Cerebellar nuclear complex (tissue), 1 donor: ENCODE measurements at places on chromosomes 4 and X.

GRCh38 chr4:26782168-26782829, 78.3 kb upstream of the STIM2 start:
- DNase-seq = no peak

GRCh38 chr4:184103527-184104264, 114.0 kb downstream of the ENPP6 start:
- no peak for DNase-seq

GRCh38 chr4:20681271-20681670, 19.0 kb upstream of the PACRGL start:
- no peak for DNase-seq

DNA sequence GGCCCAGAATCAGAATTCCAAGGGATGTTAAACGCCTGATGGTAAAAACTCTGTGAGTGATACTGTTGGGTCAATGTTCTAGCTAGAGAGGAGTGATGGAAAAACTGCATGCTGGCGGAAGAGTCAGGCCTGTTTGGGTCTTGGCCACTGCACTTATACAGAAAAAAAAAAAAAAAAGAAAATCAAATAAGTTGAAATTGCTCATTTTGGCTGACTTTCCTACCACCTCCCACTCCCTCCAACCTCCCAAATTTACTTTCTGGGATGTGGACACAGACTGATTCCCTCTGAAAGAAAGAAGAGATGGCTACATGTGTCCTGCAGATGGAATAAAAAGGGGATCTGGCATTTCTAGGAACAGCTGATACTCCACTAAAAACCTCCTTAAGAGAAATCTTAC, 234.1 kb upstream of the GIMD1 start:
- DNase-seq = no peak

GRCh38 chr4:85515701-85516100, 40.8 kb downstream of the ARHGAP24 start:
- DNase-seq = no peak

- DNase-seq = no peak
Measured at GRCh38 chrX:106201502-106202178, 33.5 kb downstream of the PWWP3B start.

- DNase-seq = no peak
Measured at GRCh38 chr4:121818215-121818614, 5.5 kb downstream of the CCNA2 start.

GRCh38 chr4:1500231-1500965, 94.2 kb upstream of the NKX1-1 start:
- no peak for DNase-seq

- DNase-seq = no peak
Measured at GRCh38 chrX:115348446-115349225, 59.1 kb downstream of the LUZP4 start.

- no peak for DNase-seq
Measured at GRCh38 chr4:106116025-106116424, 200.0 kb downstream of the TBCK start.

- no peak for DNase-seq
Measured at GRCh38 chr4:37797374-37797773, 29.1 kb upstream of the PGM2 start.
